ENCODE measurements at places on chromosomes 7 and 10. TPM values are rescaled to one million over a fixed set of nuclear protein-coding genes. Genes with fewer than 3 reads are reported as not detected.

DNA sequence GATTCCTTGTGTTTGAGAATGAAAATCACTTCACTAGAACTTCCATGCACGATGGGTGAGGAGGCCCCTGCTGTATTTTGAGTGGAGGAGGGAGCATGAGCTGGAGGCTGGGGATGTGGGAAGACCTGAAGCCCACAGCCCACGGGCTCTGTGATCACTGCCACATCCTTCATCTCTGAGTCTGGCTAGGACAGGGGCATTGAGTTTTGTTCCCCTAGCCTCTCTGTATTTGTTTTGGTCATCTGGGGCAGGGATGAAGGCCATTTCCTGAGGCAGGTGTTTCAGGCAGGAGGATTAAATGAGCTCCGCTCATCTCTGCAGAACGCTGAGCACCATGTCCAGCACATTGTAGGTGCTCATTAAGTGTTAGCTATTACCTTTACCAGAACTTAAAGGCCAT lies 293.6 kb downstream of the GLRX3 start:
- no peak for DNase-seq

DNA sequence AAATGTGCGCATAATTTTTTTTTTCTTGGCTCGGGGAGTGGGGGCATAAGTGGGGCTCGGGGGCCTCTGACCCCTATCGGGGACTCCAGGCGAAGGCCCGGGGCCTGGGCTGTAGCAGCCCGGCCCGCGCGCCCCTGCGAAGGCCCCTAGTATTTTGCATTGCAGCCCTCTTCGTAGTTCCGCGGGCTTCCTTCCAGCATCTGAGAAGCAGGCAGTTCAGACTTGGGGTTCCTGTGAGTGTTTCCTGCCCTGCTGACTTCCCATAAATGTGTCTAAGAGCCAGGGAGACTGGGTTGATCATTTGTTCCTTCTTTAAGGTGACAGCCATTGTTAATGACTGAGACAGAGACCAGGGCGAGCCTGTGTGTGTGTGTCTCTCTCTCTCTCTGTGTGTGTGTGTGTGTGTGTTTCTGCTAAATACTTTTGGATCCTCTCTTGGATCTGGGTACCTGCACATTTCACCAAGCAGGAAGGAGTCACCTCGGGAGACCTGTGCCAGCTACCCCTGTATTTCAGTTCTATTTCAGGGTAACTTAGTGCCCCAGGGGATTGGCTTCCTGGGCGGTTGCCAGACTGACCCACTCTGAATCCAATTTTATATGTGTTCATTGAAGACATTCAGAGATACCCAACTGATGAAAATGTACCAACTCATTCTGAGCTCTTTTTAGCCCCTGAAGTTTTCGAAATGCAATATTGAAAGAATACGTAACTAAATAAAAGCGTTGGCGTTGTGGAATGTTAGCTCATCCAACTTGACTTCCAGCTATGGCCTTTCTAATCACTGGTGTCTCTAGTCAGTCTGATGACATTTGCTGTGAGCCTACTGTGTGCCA lies 805 bp downstream of the MSRB2 start:
- peak; percentile 28 for DNase-seq

DNA sequence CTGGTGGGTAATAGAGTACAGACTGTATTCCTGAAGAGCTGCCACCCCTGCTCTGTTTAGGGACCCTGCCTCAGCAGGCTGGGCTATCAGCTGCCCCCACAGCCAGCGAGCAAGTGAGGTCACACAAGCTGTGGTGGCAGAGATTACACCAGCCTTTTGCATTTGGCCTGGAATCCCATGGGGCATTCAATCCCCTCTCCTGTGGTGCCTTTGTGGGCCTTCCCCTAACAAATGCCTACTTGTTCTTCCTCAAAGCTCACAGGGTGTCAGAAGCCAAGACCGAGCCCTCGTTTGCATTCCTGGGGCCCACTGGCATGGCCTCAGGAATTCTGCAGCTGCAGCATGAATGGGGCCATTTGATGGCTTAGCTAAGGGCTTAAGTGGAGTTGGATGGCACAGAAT lies 212.7 kb upstream of the PHYHIPL start:
- no peak for DNase-seq

DNA sequence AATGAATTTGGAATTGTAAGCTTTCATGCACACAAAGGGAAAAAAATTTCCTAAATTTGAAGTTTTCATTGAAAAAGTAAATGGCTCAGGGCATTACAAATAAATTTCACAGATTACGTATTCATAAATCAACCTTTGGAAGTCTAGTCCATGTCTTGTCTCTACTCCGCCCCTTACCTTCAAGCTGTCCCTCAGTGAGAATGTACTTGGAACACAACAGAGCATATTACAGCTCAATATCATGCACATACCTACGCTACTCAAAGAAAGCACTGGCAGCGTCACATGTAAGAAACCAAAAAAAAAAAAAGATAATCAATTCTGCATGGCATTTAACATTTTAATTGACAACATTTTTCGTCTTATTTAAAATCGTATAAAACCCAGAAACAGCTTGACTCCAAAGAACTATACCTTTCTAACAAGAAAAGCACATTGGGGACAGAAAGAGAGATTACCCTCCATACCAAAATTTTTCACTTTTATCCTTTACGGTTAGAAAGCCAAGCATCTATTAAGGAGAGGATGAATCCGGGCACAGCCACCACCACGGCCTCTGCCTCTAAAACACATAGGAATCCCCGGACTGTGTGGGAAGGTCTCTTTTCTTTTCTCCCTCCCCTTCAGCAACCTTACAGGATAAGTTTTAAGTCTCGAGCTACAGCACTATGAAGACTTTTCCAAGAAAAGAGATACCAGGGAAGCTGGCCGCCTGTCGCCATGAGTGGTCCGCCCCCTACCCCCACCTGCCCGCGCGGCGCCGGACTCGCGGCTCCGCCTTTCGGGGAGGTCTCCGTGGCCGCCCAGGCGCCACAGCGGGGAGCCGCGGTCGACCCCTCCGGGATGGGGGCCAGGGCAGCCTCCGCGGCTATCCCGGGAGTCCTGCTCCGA lies 1.1 kb downstream of the JMJD1C start:
- DNase-seq = no peak

GRCh38 chr7:44184206-44184872 lies 4.9 kb downstream of the GCK start:
- no peak for DNase-seq

- no peak for DNase-seq
These were observed 274.0 kb upstream of the GALNT17 start for GRCh38 chr7:70857793-70858545.

- no peak for DNase-seq
These were observed 179.0 kb downstream of the NOC3L start for GRCh38 chr10:94183666-94184264.

DNA sequence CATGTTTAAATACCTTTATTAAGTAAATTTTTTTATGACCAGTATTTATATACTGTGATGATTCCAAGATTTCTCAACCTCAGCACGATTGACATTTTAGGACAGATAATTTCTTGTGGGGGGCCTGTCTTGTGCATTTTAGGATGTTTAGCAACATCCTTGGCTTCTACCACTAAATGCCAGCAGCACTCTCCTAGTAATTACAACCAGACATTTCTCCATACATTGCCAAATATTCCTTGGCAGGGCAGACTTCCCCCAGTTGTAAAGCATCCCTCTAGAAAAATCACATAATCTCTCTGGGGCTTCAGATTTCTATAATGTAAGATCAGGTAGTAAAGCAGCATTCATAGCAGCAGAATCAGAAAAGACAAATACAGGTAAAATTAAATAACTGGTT lies 7.8 kb upstream of the LIPM start:
- DNase-seq = no peak

GRCh38 chr7:29557954-29558353 lies 5.7 kb upstream of the PRR15 start:
- no peak for DNase-seq

GRCh38 chr7:121480058-121480457 lies 84.0 kb upstream of the FAM3C start:
- DNase-seq = no peak

- DNase-seq = no peak
These were observed 70.9 kb downstream of the ATXN7L1 start for GRCh38 chr7:105805447-105806019.

DNA sequence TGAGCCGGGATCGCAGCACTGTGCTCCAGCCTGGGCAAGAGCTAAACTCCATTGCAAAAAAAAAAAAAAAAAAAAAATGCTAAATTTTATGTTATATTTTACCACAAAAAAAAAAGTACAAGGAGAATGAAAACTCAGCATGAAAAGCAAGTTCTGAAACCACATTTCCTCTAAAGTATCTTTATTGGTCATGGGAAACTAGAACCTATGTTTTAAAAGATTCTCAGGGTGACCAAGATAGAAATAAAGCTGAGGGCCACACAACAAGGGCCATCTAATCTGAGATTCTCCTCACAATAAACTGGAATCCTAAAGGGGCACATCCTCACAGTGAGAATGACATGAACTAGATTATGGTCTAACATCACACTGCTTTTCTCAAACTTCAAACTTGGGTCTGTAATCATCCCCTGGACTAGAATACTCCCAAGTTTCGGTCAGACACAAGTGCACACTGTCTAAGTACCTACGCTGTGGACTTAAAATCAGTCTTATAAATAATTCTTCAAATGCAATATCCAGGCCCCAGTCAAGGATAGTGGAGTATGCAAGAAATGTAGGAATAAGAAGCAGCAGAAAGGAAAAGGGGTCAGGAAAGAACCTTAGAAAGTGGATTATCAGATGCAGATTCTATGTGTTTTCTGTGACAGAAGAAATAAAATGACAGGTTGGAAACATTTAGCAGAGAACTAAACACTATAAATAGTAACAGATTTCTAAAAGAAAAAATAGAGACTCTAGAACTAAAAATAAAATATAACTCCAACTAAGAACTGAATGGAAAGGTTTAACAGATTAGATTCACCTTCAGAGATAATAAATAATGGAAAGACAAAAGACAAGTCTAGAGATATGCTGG lies 49.9 kb downstream of the COA1 start:
- DNase-seq = no peak

DNA sequence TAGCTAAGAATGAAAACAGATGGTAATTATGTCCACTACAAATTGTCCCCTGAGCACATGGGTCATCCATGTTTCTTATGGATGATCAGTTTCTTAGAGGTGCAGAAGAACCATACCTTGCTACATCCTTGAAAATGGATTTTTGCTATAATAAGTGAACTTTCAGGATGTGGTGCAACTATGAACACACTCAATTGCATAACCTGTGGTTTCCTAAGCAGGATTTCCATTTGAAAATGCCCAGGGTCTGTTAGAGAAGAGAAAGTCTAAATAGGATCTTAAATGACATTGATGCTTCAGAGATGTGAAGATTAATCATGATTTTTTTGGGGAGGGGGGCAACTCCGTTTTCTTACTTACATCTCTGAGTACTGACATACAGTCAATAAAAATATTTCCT lies 39.6 kb upstream of the CACNB2 start:
- DNase-seq = no peak

DNA sequence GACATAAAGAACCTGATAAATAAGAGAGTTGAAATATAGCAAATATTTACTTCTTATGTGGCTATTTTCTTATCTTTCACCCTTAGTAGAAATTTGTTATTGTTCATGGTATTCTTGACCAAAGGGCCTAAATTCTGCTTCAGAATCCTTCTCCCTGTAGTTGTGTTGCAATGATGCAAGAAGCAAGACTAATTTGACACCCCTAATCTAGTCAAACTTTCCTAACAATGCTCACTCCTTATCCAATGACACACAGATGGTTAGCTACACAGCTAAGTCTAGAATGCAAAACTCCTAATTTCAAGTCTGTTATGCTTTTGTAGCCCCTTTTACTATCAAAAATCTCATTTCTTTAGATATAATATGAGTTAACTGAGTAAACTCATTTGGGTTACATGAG lies 56.1 kb downstream of the TWIST1 start:
- DNase-seq = no peak

- no peak for DNase-seq
These were observed 33.2 kb downstream of the DOCK4 start for GRCh38 chr7:112172870-112173567.

GRCh38 chr7:840001-840600 lies 7.8 kb downstream of the SUN1 start:
- DNase-seq = no peak

DNA sequence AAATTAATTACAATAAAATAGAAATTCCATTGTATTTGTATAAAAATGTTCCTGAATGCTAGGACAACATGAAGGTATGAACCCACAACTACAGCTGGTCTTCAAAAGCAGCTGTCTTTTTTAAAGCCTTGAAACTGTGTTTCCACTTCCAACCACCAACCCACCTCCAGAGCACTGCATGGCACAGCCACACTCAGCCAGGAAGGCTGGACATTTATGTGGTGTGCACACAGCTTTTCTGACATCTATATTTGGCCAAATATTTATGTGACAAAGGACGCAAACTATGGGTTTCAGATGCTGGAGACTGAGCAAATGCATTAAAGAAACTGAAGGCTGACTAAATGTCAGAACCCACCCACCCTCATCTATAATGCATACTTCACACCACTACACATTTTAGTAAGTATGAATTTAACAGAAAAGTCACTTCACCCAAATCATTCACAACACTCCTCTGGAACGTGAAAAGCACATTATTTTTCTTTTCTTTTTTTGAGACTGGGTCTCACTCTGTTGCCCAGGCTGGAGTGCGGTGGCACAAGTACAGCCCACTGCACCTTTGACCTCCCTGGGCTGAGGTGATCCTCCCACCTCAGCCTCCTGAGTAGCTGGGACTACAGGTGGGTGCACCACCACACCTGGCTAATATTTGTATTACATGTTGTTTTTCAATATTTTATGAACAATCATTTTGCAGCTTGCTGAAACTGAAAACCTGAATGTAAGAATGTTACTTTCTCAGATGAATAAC lies 27.9 kb upstream of the DAGLB start:
- no peak for DNase-seq

DNA sequence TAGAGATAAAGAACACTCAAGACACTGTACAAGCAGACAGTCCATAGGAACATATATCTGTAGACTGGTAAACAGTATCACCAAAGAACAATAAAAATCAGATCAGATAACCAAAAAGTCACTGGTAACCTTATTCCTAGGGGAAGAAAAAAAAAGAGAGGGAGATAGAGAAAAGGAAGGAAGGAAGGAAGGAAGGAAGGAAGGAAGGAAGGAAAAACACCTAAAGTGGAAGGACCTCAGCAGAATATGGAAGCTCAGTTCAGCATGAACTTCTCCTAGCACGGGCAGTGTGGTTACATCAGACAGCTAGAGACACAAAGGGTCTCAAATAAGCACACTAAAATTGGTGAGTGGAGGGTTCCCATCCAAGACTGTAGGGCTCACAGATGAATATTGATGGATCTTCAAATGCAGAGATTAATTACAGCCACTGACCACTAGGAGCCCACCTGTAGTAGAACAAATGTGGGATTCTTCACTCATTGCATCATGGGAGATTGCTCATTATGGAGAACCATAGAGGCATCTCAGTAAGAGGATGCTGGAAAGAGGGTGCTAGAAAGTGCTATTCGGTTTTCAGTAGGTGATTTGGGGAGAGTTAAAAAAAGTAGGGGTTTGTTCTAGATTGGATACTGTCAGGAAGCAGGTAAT lies 293.4 kb upstream of the C7orf33 start:
- DNase-seq = no peak

LIPF gene
- not detected for total RNA-seq

NPFFR1 gene
- 0.19 TPM for total RNA-seq

CFTR gene
- 0.75 TPM for total RNA-seq

CALML3 gene
- total RNA-seq = not detected

EIF5AL1 gene
- not detected for total RNA-seq

CHAT gene
- total RNA-seq = not detected

PNLIPRP1 gene
- not detected for total RNA-seq

TMEM236 gene
- total RNA-seq = 3.3 TPM

SPDYE2 gene
- total RNA-seq = not detected

GLI3 gene
- total RNA-seq = 10.0 TPM

TMEM178B gene
- total RNA-seq = 0.65 TPM
